NCI-H510A (cell line): ENCODE measurements at places on chromosomes 11 and 22.

DNA sequence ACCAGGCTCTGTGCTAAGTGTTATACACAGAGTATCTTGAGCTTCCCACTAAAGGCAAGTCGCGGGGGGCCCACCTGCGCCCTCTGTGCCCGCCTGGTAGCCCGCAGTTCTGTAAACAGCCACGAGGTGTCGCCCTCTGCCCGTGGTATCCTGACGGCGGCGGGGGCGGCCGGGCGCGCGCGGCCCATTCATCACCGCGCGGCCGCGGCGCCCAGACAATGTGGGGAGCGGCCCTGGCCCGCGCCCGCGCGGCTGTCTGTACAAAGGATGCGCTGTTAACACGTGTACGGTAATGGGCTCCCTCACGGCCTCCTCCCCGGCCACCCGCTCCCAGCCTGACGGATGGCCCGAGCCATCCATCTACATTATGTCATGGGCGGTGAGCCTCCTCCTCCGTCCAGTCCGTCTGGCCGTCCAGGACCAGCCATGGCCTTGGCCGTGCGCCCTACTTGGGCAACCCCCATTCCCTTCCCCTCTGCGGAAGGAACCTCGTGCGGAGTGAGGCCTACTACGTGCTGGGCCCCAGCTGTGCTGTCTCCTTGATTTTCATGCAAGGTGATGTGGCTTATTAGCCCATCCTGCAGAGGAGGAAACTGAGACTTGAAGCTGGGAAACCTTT, 99.4 kb downstream of the MIAT start:
- no peak for DNase-seq

GRCh38 chr22:35913925-35914324, 114.7 kb downstream of the RBFOX2 start:
- DNase-seq, result no peak

- DNase-seq, result no peak
Measured at GRCh38 chr11:129248618-129249017, 56.5 kb upstream of the ARHGAP32 start.

DNA sequence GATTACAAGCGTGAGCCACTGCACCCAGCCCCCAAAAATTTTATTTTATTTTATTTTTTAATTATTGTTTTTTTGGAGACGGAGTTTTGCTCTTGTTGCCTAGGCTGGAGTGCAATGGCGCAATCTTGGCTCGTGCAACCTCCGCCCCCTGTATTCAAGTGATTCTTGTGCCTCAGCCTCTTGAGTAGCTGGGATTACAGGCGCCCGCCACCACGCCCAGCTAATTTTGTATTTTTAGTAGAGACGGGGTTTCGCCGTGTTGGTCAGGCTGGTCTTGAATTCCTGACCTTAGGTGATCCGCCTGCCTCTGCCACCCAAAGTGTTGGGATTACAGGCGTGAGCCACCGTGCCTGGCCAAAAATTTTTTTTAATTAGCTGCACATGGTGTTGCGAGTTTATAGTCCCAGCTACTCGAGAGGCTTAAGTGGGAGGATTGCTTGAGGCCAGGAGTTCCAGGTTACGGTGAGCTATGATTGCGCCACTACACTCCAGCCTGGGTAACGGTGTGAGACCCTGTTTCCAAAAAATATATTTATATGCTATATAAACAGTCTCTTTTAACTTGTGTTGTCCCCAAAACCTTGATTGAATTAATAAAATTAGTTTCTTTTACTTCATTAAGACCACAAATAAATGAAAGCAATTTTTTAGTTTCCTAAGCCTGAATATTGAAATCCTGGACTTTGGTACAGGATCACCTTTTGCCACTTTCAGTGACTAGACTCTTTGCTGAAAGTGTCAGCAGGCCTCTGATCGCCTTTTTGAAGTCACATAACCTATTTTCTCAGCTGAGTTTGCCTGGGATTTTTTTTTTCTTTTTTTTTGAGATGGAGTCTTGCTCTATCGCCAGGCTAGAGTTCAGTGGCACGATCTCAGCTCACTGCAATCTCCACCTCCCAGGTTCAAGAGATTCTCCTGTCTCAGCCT, 16.2 kb downstream of the ATG13 start:
- DNase-seq, result no peak

DNA sequence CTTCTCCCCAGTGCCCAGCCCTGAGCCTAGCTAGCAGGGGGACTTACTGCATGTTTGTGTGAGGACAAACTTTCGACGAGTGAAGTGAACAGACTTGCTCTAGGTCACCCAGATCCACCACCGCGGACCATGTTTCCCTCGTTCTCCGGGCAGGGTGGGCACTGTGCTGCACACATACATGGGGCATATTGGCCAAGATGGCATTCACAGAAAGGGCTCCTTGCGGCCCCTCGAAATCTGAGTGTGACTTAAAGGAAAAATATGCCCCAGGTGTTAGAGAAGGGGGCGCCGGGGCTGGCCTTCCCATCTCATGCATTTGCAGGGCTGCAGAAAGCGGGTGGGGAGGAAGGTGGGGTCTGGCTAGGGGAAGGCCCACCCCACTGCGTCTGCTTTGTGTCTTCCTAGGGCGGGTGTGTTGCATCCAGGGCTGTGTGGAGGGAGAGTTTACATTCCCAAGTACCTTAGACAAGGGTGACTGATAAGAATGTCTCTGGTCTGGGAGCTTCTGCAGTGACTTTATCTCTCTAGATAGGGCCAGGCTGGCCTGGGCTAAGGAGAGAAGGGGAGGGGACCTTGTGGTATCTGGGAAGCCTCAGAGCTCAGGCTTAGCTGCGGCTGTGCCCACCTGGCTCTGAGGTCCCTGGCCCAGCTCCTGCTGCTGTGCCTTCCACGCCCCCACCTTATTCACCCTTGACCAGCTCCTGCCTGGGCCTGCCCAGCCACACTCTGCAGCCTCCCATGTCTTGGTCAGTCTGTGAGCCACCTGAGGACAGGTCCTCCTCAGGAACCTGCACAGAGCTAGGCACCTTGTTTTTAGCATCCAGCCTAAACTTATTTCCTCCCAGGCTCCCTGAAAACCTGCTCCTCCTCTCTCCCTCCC, 45.8 kb downstream of the LRRC32 start:
- no peak for DNase-seq
